Myocyte (in vitro differentiated cells): ENCODE measurements at places on chromosomes 7 and 10. TPM values are rescaled to one million over a fixed set of nuclear protein-coding genes. Genes with fewer than 3 reads are reported as not detected.

- DNase-seq, result no peak
Measured at GRCh38 chr10:12214093-12214492, 18.1 kb downstream of the CDC123 start.

DNA sequence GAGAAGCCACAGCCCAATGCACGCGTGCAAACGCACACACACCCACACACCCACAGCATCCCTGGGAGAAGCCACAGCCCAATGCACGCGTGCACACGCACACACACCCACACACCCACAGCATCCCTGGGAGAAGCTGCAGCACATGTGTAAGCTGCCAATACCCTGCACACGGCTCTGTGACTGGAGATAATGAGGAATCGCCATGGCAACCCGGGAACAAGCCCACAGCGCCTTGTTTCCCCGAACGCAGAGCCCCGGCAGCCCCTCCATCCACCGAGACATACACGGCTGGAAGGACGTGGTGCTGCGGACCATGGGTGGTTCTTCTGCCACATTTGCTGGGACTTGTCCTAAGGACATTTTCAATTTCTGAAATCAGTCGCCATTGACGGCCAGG is 221.3 kb downstream of the PTPRN2 start:
- DNase-seq, result no peak

DNA sequence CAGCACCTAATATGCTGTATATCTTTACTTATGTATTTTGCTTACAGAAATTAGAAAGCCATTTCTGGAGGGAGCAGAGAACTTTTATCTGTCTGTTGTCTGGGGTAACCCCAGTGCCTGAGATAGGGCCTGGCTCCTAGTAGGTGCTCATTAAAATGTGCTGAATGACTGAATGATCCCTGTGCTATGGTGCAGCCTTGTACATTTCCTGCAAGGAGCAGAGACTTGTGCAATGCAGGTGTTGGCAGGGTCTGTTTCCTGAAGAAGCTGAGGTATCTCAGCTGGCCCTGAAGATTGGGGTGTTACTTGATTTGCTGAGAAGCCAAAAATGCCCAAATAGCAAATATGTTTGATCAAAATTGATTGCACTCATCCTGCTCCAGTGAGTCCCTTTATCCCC is 65.5 kb downstream of the RAMP3 start:
- no peak for DNase-seq

- DNase-seq, result no peak
Measured at GRCh38 chr7:73418113-73418703, 15.4 kb upstream of the FZD9 start.

Gene AKR1C8
- total RNA-seq, result not detected in 2 replicates

- peak; percentile 55 for DNase-seq
Measured at GRCh38 chr10:132418527-132419416, 21.8 kb downstream of the PWWP2B start.
